Activated naive CD8-positive, alpha-beta T cell treated with anti-CD3 and anti-CD28 coated beads for 36 hours (primary cell): ENCODE measurements at places on chromosomes 4 and X. TPM values are rescaled to one million over a fixed set of nuclear protein-coding genes. Genes with fewer than 3 reads are reported as not detected.
A peak's percentile ranks its signal among the peaks of the same experiment; 100 is the strongest.

DNA sequence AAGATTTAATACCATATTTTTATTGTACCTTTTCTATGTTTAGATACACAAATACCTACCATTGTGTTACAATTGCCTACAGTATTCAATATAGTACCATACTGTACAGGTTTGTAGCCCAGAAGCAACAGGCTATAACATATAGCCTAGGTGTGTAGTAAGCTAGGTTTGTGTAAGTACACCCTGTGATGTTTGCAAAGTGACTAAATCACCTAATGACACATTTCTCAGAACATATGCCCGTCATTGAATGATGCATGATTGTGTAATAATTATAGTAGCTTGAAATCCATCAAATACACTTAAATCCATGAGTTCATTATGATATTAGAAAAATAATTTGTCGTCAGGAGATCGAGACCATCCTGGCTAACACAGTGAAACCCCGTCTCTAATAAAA, 30.8 kb downstream of the GAB3 start:
- no peak for DNase-seq
- no peak overlapping the region for H3K27ac ChIP-seq
- H3K27me3 ChIP-seq: no peaks in the 10 kb centered on the region
- H3K4me3 ChIP-seq: no peak overlapping the region
- peaks cover 33% of the 10 kb centered on the region for H3K4me1 ChIP-seq
- peaks cover 1% of the 10 kb centered on the region for H3K36me3 ChIP-seq

DNA sequence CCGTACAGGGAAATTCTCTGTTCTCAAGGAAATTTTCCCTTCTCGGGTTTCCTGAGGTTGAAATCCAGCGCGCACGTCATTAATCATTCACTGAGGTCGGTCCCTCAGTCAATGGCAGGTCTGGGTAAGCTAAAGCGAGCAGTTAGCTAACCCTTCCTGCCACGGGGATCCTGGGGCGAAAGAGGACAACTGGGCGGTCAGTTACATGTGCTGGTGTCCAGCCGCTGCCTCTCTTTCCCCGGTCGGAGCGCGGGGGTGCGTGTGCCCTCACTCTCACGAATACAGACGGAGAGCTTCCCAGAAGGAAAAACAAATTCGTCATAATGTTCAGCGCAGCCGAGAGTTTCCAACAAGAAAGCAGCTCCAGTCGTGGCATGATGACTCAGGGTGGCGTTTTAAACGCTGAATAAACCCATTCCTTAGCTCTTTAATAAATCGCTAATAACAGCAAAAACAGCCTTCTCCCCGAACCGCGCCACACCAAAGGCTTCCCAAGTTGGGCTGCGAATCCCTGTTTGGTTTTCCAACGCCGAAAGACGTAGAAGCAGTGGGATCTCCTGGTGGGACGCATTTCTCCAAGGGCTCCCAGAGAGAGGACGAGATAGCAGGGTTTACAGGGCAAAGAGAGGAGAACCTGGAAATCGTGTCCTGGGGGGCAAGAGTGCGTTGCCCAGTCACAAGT, 752 bp upstream of the FGF5 start:
- H3K4me3 ChIP-seq: peak overlapping the region; percentile 68
- peaks cover 95% of the 10 kb centered on the region for H3K27me3 ChIP-seq
- no peaks in the 10 kb centered on the region for H3K36me3 ChIP-seq
- H3K27ac ChIP-seq: no peak overlapping the region
- DNase-seq: no peak

DNA sequence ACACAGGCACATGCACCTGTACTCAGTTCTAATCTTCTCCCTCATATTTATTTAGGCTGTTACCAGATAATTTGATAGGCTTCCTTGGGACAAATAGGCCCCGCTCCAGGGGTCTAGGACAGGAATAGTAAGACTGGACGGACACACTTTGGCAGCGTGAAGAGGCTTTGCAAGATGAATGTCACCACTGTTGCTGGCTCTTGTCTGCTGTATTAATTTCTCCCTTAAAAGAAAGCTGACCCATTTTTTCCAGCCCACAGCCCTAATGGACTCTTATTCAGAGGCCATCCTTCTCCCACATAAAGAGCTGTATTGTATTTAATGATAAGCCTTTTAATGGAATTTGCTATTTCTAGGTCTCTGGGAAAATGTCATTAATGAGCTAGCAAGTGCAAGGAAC, 18.0 kb downstream of the FAM184B start:
- no peaks in the 10 kb centered on the region for H3K36me3 ChIP-seq
- no peak overlapping the region for H3K27ac ChIP-seq
- DNase-seq: no peak
- H3K27me3 ChIP-seq: no peaks in the 10 kb centered on the region
- H3K4me1 ChIP-seq: peaks cover 6% of the 10 kb centered on the region
- H3K4me3 ChIP-seq: no peak overlapping the region

DNA sequence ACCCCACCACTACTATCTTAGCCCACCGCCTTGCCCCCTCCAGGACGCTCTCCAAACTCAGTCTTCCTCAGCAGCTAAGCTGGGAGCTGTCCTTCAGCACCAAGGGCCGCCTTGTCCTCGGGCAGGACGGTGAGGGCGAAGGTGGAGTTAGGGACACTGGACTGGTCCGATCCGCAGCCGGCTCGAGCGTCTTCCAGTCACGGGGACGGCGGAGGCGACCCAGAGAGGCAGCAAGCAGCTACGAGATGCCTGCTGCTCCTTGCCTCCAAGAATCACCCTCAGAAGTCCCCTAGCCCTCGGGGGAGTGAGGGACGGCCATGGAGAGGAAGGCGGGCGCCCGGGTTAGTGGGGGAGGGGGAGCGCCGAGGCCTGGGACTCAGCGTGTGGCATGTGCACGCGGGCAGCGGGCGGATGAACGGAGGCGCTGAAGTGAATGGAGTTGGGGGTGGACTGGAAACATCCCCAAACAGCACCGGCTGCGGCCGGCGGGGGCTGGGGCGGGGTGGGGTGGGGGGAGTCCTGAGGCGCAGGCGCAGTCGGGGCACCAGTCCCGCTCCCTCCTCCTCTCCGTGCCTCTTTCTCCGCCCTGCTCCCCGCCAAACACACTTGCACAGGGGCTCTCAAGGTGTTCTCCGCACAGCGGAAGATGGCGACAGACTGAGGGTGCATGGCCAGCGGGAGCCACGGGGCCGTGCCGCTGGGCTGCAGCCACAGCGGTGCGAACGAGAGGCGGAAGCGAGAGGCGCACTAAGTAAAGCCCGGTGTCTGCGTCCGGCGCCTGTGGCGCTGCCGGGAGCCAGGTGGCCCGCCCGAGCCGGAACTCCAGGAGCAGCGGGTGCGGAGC, at the start of gene NALF2:
NALF2 (plus strand) TSS at position 545 of the 844 bp plus-strand sequence. CDS start 957 bp downstream, outside the sequence.
- H3K36me3 ChIP-seq: no peaks in the 10 kb centered on the region
- H3K4me1 ChIP-seq: peaks cover 2% of the 10 kb centered on the region

DNA sequence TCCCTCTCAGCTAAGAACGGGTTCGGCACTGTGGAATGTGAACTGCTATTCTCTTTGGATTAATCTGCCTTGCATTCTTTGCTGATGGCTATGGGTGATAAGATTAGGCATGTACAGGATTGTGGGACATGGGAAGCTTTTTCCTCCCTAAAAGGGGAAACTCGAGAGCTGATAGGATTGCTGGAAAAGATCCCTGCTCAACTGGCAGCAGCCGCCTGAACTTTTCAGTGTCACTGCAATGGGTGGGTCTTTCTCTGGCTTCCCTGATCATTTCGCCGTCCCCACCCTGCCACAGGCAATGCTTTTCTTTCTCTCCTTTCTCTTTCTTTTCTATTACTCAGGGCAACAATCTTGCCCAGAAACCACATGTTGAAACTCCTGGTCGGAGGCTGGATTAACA, 20.5 kb downstream of the PAGE2 start:
- H3K27me3 ChIP-seq: no peaks in the 10 kb centered on the region
- H3K27ac ChIP-seq: no peak overlapping the region
- no peaks in the 10 kb centered on the region for H3K36me3 ChIP-seq
- no peaks in the 10 kb centered on the region for H3K4me1 ChIP-seq
- no peak for DNase-seq

DNA sequence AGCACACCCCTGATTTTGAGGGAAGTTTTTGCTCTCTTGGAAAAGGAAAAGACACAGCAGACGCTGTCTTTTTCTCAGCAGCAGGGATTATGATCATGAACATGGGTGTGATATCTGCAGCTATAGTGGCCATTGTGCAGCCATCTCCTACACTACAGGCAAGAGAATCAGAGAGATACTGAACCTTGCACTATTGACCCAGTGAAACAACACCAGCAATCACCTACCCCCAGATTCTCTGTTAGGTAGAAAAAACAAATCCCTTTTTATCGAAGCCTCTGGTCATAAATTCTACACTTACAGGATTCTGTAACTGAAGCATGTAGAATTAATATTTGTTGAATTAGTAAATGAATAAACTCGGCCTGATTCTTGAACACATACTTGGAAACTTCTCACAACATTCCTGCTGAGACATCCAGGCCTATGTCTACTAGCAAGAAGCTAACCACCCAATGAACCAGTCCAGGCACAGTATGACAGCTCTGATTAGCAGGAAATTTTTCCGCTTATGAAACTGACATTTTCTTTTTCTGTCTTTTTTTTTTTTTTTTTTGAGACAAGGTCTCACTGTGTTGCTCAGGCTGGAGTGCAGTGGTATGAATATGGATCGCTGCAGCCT, 5.0 kb upstream of the AFAP1 start:
- H3K4me1 ChIP-seq: peaks cover 8% of the 10 kb centered on the region
- DNase-seq: no peak
- H3K36me3 ChIP-seq: no peaks in the 10 kb centered on the region
- H3K27ac ChIP-seq: no peak overlapping the region

DNA sequence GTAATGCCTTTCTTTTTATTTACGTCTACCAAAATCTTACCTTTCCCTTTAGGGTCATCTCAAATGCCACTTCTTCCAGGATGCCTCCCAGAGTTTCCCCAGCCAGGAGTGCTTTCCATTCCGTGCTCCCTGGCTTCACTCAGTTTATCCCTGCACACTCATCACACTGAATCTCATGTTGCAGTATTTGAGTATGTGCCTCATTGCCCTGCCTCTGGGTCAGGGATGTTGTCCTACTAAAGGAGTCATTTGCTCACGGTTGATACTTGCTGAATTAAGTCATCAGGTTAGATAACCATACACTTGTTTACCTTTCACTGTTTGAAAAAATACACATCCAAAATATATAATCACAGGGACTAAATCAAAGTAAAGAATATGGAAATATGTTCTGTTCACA, 356.2 kb upstream of the GATB start:
- no peak for DNase-seq
- H3K36me3 ChIP-seq: peaks cover 7% of the 10 kb centered on the region
- H3K4me1 ChIP-seq: peaks cover 46% of the 10 kb centered on the region
- H3K27ac ChIP-seq: no peak overlapping the region

DNA sequence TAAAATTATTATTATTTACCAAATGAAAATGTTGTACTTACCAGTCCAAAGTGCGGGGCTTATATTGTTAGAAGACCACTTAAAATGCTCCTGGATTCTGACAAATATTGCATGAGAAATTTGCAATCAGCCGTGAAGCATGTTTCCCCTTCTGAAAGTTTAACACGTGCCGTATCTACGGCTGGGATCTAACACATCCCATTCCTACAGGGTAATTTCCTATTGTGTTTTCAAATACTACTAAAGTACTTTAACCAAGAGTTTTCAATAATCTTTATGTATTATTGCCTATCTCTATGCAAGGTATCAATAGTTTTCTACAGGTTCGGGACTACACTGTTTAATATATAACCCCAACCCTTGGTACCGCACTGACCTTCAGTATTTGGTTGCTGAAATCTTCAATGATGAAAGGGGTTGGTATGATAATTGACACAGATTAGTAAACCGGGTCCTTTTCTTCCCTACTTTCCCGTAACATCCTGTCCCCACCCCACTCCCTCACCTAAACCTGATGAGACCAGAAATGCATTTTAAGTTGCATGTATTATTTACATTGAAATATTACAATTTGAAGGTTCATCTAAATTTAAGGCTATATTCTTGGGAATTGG, 795 bp upstream of the BRWD3 start:
- peaks cover 7% of the 10 kb centered on the region for H3K4me1 ChIP-seq
- H3K27me3 ChIP-seq: no peaks in the 10 kb centered on the region
- H3K27ac ChIP-seq: peak overlapping the region; percentile 90
- DNase-seq: no peak
- H3K36me3 ChIP-seq: peaks cover 8% of the 10 kb centered on the region

Gene KIT
- total RNA-seq: 0.23 TPM

Gene ADGRL3
- total RNA-seq: not detected

Gene CHRDL1
- not detected for total RNA-seq

Gene CCNA2
- total RNA-seq: 127 TPM
